ENCODE measurements at places on chromosomes 16 and 17.

DNA sequence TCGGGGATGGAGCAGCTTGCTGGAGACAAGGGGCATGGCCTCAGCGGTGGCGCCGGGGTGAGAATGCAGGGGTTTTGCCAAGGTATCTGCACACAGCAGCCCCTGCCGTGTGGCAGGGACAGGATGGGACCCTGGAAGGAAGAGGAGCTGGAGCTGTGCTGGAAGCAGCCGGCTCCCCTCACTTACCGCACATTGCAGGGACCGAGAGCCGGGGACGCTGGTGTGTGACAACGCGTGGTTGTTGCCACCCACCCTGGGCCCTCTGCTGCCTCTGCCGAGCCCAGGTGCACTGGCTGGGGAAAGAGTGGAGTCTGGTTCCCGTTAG is 3.0 kb downstream of the NUBP2 start:
- DNase-seq: no peak

DNA sequence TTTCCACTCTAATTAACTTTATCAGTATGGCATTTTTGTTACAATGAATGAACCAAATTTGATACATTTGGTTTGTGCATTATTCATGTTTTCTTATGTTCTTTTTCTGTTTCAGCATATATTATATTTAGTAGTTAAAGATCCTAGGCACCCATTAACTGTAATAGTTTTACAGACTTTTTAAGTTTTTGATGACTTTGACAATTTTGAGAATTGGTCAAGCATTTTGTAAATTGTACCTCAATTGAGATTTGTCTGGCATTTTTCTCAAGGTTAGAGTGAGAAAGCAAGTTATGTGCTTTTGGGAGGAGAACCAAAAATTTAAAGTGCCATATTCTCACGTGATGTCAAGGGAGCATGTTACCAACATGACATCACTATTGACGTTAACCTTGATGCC is 1019.2 kb downstream of the CDH11 start:
- DNase-seq: no peak

- no peak for DNase-seq
These were observed 1.6 kb upstream of the ETV4 start for GRCh38 chr17:43547659-43548256.

GRCh38 chr16:87160234-87160636 is 157.0 kb downstream of the C16orf95 start:
- no peak for DNase-seq

DNA sequence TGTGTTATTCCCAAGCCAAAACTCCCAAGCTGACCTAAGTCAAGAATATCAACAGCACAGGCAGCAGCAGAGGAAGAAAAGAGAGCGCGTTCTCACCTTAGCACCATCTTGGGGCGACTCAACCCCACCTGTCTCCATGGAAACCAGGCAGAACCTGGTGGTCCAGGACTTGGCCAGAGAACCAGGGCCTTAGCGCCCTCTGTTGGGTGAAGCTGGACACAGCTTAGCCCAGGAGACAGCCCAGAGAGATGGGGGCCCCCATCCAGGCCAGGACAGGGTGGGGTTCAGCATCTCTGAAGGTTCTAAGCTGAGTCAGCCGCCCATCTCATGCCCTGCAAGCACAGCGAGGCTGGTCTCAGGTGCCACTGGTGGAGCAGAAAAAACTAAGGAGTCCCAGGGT is 60.1 kb upstream of the TMEM132E start:
- DNase-seq: no peak

DNA sequence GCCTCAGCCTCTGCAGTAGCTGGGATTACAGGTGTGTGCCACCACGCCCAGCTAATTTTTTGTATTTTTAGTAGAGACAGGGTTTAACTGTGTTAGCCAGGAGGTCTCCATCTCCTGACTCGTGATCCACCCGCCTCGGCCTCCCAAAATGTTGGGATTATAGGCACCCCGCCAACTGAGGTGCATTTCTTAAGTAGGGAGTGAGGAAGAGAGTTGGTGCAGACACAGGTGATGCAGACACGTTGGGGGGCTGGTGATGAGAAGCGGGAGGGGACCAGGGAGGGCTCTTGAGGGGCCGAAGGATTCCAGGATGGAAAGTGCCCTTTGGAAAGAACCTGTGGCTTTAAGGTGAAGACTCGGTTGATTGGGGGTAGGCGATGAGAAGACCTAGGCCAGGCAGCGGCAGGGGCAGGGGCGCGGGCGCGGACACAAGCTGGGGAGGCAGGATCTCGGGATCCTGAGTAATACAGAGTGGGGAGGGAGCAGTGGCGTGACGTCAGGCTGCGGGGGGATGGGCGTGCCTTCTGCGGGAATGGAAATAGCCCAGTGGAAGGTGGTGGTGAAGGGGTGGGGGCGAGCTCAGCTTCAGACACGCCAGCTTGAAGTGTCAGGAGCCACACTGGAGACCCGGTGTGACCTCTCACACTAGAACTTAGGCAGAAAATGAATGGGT is 2.5 kb upstream of the ATP6V0C start:
- DNase-seq: no peak

Measured in NCI-H1417 treated with DMSO at 0.1 percent for 48 hours (cell line).